ENCODE measurements at places on chromosomes 3 and 15.

- DNase-seq: no peak
Measured at GRCh38 chr3:148126956-148127355, 570.7 kb upstream of the AGTR1 start.

DNA sequence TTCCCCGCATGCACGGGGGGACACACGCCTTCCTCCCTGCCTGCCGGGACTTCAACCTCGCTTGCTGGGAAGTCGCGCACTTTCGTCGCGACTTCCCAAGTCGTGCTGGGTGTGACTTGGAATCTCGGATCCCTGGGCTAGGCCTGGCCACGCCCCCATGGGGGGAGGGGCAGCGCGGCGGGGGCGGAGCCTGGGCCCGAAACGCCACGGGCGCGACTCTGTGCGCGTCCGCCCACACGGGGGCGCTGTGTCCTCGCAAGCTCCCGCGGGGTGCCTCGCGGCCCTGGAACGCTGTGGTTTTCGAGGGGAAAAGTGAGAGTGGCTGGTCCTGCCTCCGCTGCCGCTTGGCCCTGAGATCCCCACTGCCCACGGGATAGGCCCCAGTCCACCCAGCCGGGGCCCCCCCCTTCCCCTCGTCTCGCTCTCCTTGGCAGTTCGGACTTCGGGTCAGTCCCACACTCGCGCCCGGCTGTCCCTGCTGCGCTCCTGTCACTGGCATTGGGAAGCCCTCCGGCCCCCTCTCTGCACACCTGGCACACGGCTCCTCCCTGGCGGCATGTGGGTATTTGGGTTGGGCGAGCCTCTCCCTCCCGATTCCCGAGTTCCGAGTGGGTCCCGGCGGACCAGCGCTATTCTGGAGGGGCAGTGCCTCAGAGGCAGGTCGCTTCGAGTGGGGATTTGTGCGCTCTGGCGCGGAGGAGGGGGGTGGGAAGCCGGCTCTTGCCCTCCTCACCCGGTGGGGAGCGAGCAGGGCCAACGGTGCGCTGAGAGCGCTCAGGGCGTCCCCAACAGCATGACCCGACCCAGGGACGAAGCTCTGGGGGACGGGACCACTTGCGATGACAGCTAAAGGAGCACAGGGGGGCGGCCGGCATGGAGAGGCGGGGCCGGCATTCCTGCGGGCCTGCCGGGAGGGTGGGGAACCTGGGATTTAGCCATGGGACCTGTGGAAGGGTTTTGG lies 23.6 kb downstream of the SEC61A1 start:
- DNase-seq: peak; percentile 76

GRCh38 chr3:158735296-158736033 lies 3.2 kb upstream of the RARRES1 start:
- no peak for DNase-seq

DNA sequence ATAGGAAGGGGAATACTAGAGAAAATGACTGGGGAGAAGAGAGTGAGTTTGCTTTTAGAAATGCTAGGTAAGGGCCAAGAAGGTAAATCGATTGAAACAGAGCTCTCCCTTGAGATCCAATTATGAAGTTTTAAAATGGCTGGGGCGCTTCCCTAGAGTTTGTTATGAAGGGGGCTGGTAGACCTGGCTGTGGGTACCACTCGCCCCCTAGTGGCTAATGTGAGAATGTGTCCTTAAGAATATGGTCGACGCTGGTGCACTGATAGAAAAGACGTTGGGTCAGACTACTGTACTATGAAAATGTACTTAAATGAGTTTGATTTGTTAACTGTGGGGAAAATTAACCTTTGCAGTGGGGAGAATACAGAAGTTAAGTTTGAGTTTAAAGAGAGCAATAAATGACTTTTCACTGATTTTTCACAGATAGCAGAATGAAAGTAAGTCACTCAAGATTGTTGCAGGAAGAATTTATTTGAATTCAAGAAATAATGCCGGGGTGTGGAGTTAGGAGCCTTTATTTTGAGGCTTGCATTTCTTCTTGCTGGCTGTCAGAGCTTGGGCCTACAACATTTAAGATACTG lies 9.2 kb downstream of the TMPRSS7 start:
- peak; percentile 12 for DNase-seq

DNA sequence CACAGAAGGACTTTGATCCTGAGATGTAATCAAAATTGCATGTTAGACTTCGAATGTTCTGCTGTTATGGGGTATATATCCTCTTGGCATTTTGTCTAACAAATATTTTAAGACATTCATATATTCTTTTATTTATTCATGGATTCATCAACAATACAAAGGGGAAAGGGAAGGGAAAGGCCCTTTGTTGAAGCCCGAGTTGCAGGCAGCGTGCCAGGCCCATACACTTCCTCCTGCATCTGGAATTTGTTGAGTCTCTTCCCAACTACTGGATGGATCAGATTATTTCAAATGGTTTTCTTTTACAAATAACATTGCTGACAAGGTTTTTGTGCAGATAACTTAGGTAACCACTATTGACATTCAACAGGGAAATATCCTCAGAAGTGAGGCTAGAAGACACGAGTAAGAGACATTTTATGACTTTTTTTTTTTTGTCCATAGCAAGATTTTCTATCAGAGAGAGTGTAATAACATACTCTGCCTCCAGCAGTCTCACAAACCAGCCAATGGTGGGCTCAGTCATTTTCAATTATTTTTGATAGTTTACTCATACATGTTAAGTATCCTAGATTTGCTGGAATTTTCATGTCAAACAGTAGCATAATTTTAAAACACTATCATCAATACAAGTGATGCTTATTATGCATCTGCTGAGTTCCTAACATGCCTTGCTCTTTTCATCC lies 94.3 kb downstream of the RPL39L start:
- DNase-seq: no peak

DNA sequence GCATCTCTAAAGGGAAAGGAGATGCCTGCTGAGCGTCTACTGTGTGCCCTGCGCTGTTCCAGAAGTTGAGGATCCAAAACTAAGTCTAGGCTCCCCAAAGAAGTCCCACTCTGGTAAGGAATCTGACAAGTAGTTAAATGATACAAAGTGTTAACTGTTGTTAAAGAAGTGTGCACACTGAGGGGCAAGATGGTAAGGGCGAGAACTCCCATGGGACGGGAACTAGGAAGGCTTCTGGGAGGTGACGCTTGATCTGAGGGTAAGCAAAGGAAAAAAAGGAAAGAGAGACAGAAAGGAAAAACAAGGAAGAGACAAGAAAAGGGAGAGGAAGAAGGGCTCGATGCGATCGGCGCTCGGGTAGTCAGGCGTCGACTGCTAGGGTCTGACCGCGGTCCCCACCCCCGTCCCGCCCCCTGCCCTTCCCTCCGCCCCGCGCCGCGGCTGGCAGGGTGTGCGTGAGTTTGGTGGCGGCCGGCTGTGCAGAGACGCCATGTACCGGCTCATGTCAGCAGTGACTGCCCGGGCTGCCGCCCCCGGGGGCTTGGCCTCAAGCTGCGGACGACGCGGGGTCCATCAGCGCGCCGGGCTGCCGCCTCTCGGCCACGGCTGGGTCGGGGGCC lies at the start of gene LACTB:
TSS of gene LACTB (plus strand) at position 480 of the 620 bp plus-strand sequence. CDS start at position 491, 11 bp downstream.
- DNase-seq: peak; percentile 67

GRCh38 chr3:127073941-127074820 lies 91.3 kb downstream of the PLXNA1 start:
- DNase-seq: no peak

DNA sequence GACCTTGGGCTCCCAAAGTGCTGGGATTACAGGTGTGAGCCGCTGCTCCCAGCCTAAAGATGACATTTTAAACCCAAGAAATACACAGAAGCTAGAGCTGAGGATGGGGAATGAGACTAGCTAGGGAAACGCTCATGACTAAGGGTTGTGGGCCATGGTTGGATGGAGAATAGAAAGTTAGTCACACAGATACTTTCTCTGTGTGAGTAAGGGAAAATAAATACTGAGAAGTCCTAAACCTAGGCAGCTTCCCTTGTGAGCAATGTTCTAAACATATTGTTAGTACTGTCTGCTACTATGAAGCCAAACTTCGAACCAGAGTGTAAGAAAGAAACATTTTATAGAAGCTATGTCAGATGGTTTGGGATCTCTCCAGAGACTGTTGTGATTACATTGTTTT lies 304.8 kb upstream of the STAC start:
- DNase-seq: no peak

DNA sequence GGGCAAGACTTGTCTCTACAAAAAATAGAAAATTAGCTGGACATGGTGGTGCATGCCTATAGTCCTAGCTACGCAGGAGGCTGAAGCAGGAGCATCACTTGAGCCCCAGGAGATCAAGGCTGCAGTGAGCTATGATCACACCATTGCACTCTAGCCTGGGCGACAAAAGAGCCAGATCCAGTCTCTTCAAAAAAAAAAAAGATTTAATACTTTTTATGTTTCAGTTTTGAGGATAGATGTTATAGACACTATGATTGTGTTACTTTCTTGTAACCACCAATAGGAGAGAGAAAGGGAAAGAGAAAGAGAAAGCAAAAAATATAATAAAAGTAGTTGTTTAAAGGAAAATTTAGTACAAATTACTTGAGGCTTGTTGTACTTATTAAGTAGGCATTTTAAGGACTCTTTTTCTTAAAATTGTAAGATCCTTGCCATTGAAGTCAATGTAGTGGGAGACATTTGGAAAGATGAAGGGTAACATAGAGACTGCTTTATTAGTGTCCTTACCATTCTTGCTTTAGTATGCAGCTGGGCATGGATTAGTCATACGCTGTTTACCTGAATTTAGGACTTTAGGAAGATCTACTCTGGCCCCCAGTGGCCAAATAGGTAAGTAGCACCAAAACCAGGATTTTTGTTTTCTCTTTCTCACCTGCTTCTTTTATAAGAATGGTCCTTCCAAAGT lies 35.1 kb upstream of the ZDHHC23 start:
- DNase-seq: no peak

DNA sequence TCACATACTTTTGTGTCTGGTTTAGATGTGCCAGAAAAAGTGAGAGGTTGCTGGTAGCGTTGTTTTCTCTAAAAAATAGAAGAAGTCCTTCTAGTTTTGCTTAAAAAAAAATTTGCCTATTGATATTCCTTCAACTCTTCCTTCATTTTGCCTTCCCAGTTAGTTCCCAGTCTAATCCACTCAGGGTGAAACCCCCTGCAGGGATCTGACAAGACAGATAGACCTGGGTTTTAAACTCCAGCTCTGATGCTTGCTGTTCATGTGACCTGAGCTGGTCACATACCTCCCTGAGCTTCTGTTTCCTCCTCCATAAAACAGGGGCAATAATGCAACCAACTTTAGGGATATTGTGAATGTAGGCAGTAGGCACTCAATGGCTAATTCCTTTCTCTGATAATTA lies 18.6 kb upstream of the KCTD6 start:
- no peak for DNase-seq

- no peak for DNase-seq
Measured at GRCh38 chr3:127848131-127849129, 26.1 kb upstream of the MGLL start.

GRCh38 chr3:99891610-99892285 lies 74.1 kb downstream of the CMSS1 start:
- DNase-seq: no peak

GRCh38 chr15:100880139-100880896 lies 687 bp downstream of the ALDH1A3 start:
- no peak for DNase-seq

- DNase-seq: no peak
Measured at GRCh38 chr3:53846134-53846850, at the start of the genes CHDH and IL17RB. Gene CHDH (minus strand): TSS chr3:53846419. CDS start chr3:53824008, 22,411 bp downstream. Gene IL17RB (plus strand): TSS chr3:53846568. CDS start chr3:53846589, 21 bp downstream.

DNA sequence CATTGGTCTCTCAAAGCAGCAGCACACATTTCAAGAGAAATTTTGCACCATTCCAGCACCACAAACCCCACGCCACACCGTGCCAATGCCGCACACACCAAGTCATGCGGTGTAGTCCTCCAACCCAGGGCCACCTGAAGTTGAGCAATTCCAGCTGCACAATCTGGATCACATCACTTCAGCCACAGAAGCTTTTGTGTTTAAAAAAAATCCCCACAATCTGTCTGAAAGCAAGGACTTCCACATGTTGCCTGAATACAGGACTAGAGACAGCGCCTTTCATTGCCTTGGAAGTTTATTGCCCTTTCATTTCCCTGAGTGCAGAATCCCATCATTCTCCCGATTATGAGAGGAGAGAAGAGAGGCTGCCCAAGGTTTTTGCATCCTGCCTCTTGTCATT lies 175.6 kb upstream of the BCL6 start:
- DNase-seq: no peak

- no peak for DNase-seq
Measured at GRCh38 chr3:65734792-65735191, 303.9 kb downstream of the MAGI1 start.

DNA sequence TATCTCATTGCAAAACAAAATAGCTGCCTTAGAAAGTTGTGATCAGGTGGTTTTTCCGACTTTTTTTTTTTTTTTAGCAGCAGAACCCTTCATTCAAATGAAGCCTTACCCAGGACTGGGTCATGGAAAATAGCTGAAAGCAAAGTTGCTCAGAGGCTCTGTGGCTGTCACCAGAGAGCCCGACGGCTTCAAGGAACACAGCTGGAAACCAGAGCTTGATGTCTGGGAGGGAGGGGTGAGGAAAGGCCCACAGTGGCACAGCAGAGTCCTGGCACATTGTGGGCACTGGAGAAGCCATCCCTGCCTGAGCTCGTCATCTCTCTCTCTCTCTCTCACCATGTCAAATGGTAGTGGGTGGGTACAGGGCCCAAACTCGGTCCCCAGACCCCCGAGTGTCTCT lies 77.5 kb downstream of the RPN1 start:
- no peak for DNase-seq

DNA sequence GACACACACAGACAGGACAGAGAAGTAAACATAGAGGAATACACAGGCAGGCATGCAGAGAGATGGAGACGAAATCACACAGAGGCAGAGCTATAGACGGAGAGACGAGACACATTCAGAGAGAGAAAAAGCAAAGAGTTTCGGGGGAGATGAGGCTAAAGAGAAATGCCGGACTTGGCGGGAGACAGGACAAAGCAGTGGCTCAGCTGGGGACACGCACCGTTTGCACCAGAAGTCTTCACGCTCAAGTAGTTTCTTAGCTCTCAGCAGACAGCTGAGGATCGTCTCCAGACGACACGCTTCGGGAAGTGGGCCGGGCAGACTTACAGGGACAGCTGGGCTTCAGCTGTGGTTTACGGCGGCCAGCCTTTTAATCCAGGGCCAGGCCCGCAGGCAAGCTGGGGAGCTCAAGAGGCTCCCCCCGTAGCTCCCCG lies 56.2 kb upstream of the DLG1 start:
- DNase-seq: no peak

DNA sequence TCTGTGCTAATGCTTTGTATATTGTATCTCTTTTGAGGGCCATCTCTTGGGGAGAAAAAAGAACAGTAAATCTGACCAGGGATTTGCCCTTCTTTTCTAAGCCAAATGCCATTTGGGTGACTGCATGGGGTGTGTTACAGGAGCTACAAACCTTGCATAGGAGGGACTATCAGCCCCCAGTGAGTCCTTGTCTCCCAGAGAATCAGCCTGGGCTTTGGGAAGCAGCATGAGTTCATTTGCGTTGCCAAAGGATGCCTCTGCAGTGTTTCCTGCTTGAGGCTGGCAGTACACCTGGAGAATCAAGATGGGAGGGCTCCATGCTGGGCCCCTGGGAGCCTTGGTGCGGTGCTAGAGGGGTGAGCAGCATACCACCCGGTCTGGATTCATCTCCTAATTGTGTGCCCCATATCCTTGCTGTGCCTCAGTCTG lies 49.6 kb upstream of the POLG start:
- no peak for DNase-seq
